ENCODE measurements at places on chromosomes 11 and 22.

DNA sequence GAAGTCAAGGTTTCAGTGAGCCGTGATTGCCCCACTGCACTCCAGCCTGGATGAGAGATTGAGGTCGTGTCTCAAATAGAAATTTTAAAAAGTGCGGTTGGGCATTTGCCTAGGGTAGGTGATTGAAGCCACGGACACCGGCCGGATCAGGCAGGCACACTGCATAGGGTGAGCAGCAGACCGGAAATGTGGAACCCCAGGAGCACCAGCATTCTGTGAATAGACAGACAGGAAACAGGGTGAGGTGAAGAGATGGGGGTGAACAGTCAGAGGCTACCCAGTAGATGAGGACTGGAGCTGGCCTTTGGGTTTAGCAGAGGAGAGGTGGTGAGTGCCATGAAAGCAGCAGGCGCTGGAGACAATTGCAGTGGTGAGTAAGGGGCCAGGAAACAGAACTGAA, 43.5 kb downstream of the PPFIA1 start:
- no peak for DNase-seq

- no peak for DNase-seq
Measured at GRCh38 chr11:113314065-113314388, 356 bp upstream of the TTC12 start.

GRCh38 chr11:119340335-119341221, at the start of gene C1QTNF5:
Gene C1QTNF5, minus strand, starts transcription at chr11:119340883. Its CDS starts 486 bp downstream, at chr11:119340397.
- DNase-seq, result no peak

DNA sequence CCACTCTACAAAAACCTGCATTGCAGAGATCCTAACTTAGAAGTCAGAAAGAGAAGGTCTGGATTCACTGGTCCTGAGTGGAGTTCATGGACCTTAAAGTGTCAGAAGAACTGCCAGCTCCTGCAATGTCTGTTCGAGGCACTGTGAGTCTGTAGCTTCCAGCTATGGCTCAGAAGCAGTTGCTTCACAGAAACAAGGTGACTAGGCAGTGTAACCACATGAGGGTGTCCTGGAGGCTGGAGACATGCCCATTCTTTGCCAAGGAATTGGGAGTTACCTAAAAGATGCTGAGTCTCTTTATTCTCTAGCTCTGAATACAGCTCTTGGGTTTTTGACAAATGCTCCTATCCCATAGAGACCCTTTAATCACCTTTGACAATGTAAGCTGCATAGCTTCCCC, 130.5 kb downstream of the SPON1 start:
- DNase-seq, result no peak

DNA sequence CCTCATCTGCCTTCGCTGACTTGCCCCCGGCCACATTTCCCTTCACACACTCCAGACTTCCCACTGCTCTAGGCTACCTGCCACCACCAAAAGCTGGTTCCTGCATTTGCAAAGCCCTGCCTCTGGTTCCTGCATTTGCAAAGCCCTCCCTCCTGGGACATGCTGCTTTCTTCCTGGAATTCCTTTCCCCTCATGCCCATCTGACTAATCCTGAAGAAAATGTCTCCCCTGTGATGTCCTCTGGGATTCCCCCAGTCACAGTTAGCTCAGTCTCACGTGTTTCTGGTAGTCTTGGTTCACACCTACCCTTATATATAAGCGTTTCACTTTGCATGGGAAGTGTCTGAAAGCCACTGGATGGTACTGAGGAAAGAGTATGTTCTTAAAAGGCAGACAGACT, 206.9 kb downstream of the DBX1 start:
- DNase-seq, result peak; percentile 76

- DNase-seq, result no peak
Measured at GRCh38 chr11:40514124-40514523, 945.3 kb downstream of the LRRC4C start.

- no peak for DNase-seq
Measured at GRCh38 chr22:48581796-48582469, 1245.7 kb downstream of the BRD1 start.

DNA sequence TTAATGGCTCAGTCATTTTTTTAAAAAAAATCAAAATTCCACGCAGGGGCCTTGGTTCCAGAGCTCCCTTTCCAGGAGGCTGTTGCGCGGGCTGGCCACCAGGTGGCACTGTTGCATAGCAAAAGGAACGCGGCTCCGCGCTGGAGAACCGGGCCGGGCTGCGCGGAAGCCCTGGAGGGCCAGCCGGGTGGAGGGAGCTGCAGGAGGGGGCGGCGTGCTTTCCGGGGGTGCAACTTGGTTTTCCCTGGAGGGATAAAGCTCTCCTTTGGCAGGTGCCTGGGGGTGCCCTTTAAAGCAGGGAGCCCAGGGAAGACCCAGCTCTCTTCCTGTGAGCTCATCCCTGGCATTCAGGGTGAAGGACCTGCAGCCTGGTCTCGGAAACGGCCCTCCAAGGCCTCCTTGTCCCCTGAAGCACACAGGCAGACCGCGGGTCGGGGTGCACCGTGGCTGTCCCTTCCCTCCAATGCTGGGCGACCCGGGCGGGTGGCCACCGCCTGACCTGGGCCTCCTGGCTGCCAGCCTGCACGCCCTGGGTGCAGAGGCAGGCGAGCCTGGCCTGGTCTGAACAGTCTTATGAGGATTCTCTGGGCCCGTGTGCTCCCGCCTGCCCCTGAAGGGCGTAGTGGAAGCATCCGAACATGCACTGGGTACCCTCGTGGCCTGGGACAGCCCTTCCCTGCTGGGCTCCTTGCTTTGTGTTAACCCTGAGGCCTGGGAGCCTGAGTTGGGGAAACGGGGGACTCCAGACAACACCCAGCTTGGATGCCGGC, 23.4 kb downstream of the KRTAP5-5 start:
- DNase-seq, result peak; percentile 19

DNA sequence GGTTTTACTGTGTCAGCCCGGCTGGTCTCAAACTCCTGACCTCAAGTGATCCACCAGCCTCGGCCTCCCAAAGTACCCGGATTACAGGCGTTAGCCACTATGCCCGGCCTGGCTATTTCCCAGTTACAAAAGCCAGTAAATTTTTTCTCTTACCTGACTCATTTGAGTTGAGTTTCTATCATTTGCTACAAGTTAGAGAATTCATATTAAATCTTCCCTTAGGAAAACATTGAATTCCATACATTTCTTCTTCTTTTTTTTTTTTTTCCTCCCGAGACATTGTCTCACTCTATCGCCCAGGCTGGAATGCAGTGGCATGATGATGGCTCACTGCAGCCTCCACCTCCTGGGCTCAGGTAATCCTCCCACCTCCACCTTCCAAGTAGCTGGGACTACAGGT, 26.0 kb downstream of the CHEK2 start:
- no peak for DNase-seq

DNA sequence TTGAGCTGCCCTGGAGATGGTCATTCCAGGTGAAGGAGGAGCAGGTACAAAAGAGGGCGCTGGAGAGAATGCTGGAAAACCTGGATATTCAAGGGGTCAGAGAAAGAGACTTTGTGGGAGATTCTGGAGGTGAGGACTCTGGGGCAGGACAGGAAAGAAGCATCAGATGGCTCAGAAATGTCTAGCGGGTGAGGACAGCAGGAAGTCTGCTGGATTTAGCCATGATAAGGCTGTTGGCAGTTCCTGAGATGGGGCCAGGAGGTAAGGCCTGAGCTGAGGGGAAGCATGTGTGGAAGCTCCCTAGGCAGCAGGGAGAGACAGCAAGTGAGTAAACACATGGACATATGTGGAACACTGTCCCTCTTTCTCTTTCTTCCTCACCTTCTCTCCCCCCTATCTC, 1.5 kb downstream of the UPB1 start:
- DNase-seq, result no peak

DNA sequence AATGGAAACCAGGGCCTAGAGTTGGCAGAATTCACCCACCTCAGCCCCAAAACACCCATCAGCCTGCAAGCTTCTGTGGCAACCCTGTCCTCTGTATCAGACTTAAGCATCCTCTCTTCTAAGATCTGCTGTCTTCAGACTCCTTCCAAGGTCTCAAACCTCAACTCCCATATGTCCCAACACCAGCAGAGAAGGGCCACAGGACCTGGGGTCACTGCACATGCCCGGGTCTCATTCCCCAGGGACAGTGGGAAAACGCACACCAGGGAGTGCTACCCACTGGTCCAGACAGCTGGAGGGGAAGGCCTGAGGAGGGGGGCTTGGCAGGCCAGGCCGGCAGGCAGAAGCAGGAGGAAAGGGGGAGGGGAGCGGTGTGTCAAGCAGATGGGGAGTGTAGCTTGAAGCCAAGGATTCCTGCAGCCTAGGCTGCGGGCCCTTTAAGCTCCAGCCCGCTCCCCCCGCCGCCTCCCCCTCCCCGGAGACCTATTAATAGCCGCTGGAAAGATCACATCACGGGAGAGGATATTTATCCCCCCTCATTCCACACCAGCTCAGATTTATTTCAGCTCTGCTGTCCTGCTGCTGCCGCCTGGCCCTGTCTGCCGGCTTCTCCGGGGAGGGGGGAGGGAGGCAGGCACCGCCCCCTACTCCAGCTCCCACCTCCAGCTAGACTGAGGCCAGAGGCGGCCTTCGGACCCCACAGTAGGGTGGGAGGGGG, 16.7 kb downstream of the BCL9L start:
- DNase-seq, result peak; percentile 81

DNA sequence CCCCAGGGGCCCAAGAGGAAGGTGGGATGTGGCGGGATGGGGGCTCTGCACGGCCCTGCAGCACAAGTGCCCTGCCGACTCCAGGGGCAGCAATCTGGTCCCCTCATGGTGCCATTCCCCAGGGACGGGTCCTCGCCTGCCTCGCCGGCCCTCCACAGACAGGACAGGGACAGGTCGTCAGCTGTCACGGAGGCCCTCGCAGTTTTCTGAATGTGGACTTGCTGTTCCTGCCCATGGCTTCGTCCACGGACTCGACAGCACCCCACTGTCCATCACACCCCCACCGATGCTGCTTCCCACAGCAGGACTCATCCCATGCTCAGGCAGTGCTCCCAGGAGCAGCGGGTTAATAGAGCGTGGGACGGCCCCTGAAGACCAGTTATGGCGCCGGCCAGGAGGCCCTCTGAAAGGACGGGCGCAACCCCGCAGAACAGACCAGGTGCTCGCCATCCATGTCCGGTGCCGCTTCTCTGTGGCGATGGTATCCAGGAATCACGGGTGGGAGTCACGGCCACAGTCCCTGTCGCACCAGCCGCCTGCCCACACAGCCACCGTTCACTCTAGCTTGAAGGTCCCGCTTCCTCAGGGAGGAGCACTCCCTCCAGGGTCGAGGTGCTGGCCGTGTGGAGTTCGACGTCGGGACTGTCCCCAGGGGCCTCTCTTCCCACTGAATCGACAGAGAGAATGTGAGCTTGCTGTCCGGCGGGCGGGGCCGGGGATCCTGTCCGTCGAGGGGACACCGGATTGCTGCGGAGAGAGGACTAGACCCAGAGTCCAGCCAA, 18.5 kb upstream of the MUC2 start:
- no peak for DNase-seq

GRCh38 chr11:117851106-117851505, 25.4 kb downstream of the FXYD6 start:
- DNase-seq, result no peak

DNA sequence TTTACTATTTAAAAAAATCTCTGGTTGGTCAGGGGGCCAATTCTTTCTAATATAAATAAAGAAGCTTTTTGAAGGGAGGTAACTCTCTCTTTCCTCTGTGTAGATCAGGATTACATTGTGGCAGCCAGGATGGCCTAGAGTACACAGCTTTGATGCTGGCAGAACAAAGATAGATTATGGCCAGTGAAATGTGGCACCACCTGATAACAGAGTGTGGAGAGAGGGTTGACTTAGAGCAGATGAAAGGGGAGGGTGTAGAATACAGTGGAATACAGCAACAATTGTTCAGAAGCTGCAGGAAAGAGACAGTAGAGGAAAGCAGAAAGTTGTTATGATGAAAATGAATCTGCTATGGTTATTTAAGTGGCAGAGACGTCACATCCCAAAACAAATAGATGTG, 99.0 kb downstream of the FAR1 start:
- no peak for DNase-seq

DNA sequence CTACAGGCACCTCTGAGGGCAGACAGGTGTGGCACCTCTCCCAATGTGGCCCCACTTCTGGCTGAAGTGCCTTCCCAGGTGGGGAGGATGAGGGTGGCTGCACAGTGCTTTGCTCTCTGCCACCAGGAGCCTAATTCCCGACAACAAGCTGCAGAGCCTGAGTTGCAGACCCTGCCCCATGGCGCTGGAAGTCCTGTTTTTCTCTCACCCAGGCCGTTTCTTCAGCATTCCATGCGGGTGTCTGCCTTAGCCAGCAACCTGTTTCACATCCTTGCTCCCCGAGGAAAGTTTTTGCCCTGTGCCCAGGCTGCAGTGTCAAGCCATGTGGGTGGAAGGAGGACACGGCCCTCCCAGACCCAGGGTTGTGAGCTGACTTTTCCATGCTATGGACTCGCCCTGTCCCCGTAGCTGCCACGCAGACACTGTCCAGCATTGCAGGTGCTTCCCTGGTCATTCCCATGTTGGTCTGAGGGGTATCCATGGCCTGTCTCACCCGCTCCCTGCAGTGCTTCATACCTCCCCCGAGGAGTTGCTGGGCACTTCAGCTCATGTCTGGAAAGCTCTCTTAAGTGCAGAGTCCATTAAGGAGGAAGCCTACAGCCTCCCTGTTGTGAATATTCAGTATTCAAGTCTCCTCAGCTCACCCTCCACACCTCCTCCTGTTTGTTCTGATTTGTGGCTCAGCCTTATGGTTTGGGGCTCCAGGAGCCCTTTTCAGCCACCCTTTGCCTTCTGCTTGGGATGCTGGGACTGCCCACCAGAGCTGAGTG, 2.9 kb downstream of the DAGLA start:
- DNase-seq, result no peak

GRCh38 chr11:66845143-66845875, 2.1 kb downstream of the RCE1 start:
- DNase-seq, result no peak

DNA sequence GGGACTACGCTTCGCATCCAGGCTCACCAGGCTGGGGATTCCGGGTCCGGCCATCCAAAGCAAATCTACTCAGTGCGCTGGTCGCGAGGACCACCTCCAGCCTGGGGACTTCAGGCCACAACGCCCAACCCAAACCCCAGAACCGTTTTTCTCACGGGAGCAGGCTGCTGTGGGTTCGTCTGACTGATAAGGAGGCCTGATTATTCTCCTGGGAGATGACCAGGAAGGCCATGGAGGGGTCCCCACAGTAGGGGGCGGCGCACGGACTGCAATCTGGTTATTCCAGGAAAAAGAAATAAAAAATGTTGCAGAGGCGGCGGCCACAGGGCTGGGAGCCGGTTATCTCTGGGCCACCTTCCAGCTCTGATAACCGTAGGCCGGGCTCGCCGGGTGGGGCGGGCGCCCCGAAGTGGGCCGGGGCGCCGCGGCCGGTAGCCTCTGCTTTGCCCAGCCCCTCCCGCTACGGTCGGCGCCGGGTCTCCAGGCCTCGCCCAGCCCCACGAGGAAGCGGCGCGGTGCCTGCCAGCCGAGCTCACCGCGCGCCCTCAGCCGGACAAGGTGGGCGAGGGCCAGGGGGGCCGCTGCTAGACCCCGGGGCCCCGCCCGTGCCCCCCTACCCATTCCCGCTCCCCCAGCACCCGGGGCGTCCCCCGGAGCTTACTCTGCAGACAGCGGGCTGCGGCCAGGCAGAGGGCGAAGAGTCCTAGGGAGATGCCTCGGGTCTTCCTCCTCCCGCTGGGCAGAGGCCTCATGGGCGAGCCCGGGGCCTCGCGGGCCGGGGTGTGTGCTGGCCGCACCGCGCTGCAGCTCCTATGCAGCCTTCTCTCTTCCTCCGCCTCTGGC, 446 bp downstream of the VSTM5 start:
- no peak for DNase-seq
